ENCODE measurements at places on chromosomes 1 and 21.

DNA sequence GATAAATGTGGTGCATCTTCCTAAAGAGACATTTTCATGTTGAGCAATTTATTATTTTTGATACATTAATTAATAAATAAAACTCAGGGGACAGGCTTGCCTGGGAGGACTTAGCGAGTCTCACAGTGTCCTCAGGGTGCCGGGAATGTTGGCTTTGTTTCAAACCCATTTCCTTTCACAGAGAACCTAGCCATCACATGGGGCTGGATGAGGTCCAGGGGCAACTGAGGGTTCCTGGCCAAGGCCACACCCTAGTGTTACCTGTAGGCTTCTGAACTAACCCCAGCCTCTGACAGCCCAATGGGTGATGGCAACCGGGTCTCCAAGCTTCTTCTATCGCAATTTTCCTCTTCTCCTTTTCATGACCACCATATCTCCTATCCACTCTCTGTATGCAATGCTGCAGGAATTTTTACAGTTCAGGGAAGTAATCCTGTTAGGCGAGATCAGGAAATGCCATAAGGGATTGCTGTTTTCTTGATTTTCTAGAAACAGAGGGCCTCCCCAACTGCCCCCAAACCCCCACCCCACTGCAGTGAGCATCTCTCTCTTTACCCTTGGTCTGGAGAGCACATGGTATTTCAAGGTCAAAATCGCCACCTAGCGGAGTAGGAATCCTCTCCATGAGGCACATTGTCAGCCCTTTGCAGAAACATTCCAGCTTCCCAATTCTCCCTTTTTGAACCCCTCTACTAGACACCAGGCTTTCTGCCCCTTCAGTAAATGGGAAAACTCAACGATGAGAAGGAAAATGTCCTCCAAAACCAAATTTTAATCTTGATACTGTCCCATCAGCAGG lies 22.1 kb upstream of the SMYD3 start:
- DNase-seq: no peak

DNA sequence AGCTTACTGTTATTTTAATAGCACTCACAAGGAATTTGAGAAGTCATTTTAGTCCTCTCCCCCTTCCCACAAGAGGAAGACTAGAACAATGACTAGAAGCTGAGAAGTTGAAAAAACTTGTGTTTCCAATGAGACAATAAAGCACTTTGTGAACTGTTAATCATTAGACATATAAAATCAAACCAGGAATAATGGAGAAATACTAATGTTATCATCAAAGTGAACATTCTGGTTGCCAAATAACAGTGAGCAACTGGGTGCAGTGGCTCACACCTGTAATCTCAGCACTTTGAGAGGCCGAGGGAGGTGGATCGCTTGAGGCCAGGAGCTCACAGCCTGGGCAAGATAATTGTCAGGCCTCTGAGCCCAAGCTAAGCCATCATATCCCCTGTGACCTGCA lies 54.0 kb upstream of the RASAL2 start:
- no peak for DNase-seq

GRCh38 chr21:32515874-32516273 lies 69.4 kb downstream of the TCP10L start:
- DNase-seq: no peak

DNA sequence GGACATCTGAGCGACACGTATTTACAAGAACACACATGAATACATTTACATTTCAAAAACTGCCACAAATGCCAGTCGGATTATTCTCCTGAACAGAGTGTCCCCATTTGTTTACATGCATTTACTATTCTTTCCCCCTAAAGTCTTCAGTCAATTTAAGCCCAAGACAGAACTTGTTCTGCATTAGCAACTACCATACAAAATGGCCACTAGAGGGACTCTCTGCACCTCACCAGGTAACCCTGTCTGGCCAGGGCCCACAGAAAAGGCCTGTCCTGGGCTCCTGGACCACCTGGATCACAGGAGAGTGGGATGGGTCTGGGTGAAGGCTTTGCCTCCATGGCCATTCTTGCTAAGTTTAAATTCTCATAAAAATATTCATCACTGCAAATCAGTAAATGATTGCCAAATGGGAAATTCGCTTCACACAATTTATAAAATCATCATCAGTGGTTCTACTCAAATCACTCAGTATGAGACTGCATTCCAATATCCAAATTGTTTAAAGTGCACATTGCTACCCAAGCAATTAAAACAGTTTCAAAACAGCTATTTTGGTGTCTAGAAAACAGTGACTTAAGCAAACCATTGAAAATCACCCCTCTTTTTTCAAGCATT lies 12.5 kb upstream of the GUCA2A start:
- no peak for DNase-seq

- no peak for DNase-seq
Measured at GRCh38 chr21:28636752-28637691, 355.7 kb downstream of the LTN1 start.
